PC-9 (cell line): ENCODE measurements at places on chromosomes 3 and 15. TPM values are rescaled to one million over a fixed set of nuclear protein-coding genes. Genes with fewer than 3 reads are reported as not detected.
A peak's percentile ranks its signal among the peaks of the same experiment; 100 is the strongest.

GRCh38 chr15:27722102-27722501 is 377.0 kb downstream of the OCA2 start:
- no peak for DNase-seq

- no peak for DNase-seq
Observed at GRCh38 chr15:25609371-25609770, 170.5 kb upstream of the UBE3A start.

PLSCR5 gene
- not detected in 2 replicates for total RNA-seq

- DNase-seq, result peak; percentile 32
Observed at GRCh38 chr3:197460002-197460401, 95.8 kb downstream of the BDH1 start.

- no peak for DNase-seq
Observed at GRCh38 chr3:195025884-195026200, 245.1 kb downstream of the XXYLT1 start.

PXYLP1 gene
- total RNA-seq, result 7.8 and 11.1 TPM in 2 replicates

DNA sequence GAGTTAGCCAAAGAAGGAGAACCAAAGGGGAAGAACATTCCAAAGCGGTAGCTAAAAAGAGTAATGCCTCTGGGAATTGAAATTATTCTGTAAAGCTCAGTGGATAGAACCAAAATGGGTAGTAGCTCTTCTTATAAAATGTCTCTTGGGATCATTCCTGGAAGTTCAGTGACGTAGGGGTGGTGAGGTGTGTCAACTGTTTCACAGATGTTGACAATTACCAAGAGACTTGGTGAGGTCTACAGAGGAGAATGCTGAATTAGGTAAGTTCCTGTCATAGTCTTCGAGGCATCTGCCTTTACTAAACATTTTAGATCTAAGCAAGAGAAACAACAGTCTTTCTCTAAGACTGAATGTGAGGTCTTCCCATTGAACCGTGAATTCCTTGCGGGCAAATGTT is 67.8 kb downstream of the TPRG1 start:
- DNase-seq, result no peak

- no peak for DNase-seq
Observed at GRCh38 chr15:64146885-64147681, 4.4 kb upstream of the SNX22 start.

DNA sequence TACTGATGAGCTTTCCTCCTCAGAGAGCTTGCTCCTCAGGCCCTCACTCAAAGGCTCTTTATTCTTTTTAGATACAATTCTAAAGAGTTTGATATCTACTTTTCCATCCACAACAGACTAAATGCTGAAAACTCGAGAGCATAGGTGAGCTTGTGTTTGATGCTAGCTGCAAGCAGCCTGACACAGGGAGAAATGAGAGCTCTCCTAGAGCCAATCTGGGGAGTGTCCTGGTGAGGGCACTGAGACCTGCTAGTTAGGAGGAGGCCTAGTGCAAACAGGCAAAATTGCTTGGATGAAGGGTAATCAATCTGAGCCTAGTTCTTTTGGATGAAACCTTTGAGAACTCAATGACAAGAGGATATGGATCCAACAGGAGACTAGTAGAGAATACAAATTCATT is 300.8 kb downstream of the ZBTB20 start:
- DNase-seq, result no peak

GRCh38 chr15:91515188-91515754 is 338.2 kb upstream of the SLCO3A1 start:
- DNase-seq, result peak; percentile 33

TMC3 gene
- not detected in 2 replicates for total RNA-seq

COPS2 gene
- 47.8 and 71.8 TPM in 2 replicates for total RNA-seq

IQCF5 gene
- total RNA-seq, result not detected in 2 replicates

DNA sequence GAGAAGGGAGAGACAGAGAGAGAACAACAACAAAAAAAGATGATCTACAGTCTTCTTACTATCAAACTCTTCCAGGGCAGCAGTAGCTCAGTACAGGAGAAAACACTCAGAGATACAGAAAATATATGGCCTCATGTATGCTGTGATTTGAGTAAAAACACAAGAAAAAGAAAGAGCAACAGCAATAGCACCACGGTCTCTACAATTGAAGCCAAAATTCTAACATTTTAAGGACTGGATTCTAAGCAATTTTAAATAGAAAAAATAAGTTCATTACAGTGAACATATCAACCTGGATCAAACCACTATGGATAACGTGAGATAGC is 43.5 kb upstream of the ALCAM start:
- no peak for DNase-seq

- DNase-seq, result peak; percentile 89
Observed at GRCh38 chr3:184443831-184444230, 64.0 kb downstream of the CHRD start.

DNA sequence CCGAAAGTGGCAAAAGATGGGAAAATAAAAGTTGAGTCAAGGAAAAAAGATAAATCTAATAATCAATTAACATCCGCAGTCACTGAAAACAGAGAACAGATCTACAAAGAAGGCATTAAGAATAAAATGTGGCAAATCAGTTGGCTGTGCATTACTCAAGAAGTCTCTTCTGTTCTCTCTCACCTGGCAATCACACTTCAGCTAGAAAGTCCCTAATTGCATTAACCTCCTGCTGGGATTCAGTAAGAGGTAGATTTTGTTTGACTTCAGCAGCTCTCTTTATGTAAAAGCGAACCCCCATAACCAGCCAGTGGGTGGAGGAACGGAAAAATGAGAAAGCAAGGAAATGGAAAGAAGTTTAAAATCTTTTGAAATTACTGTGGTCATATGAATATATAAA is 94.7 kb upstream of the PLXND1 start:
- DNase-seq, result no peak

SEMA3G gene
- 1.3 and 1.4 TPM in 2 replicates for total RNA-seq

- no peak for DNase-seq
Observed at GRCh38 chr3:42741796-42742195, 31.3 kb downstream of the CCDC13 start.
